Vagina (tissue), 2 donors: ENCODE measurements at places on chromosomes 4 and X.

DNA sequence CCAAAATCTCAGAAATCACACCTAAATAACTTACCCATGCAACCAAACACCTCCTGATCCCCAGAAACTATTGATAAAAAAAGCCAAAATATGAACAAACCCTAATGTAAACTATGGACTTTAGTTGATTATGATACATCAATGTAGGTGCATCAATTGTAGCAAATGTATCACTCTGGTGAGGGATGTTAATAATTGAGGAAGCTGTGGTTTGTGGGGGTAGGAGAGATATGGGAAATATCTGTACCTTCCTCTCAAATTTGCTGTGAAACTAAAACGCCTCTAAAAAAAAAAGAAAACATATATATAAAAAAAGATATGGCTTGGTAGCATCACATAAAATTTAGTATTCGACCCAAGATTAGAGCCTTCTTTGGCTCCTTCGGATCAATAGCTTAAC, 144.3 kb upstream of the CPEB2 start:
- DNase-seq: no peak

GRCh38 chrX:17984415-17984814, 123.3 kb upstream of the RAI2 start:
- no peak for DNase-seq

DNA sequence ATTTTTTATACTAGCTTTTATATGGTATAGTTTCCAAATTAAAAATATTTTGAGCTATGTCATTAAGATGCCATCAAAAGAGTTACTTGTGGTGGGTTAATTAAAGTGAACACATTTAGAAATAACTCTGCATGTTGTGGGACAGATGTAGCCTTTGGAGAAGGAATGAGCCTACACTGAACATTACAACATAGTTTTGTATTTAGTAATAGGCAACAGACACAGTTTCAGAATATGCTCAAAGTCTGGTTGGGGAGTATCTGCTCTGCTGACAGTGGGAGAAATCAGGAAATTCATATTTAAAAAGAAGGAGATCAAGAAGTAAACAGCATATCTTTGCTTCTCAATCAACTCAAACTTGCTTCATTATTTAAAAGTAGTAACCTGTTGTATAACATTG, 23.7 kb downstream of the EMCN start:
- no peak for DNase-seq

DNA sequence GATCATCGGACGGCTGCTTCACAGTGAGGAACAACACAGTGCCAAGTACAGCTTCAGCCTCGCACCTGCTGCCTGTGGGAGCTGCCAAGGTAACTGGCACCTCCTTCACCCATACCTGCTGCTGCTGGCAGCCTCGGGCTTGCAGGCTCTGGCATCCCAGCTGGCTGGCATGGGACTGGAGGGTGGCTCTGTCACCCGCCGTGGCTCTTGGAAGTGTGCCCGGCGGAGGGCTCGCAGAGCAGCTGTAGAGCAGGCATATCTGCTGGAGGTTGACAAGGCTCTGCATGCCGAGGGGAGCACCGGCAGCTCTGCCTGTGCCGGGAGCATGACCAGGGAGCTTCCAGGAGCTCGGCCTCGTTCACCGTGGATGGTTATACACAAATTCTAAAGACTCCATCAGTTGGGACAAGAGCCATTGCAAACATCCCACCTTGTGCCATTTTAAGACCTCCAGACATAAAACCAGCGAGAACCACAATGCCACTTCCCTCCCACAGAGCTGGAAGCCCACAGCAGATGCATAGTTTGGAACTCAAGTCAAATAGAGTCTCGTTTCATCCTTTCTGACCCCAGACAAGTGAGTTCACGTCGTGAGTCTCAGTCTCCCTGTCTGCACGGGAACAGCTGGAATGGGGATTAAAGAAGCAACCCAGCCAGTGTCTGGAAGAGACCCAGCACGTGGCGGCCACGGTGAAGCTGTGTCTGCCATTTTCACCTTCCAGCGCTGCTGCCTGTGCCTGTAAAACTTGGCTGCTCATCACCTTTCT, 84.3 kb upstream of the PSAPL1 start:
- DNase-seq: no peak

GRCh38 chr4:86092684-86093083, 267.2 kb downstream of the MAPK10 start:
- DNase-seq: no peak

DNA sequence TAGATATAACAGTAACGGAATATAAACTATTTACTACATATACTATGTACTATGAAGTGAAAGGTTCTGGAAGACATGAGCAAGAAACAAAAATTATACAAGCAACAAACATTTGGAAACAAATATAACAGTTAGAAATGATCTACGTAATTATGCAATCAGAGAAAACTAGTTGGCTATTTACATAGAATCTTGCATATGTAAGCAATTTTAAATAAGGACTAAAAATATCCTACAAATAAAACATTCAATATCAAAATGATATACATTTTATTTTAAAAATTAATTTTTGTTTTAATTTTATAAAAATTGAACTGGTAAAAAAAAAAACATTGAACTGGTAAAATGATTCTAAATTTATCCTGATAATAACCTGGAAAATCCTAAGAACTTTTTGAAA, 642.5 kb upstream of the PCDH10 start:
- no peak for DNase-seq

- DNase-seq: no peak
These were observed 10.0 kb upstream of the ELF4 start for GRCh38 chrX:130120321-130120731.

- DNase-seq: no peak
These were observed 20.6 kb downstream of the MED28 start for GRCh38 chr4:17635056-17635455.
